GM19239 (cell line): ENCODE measurements at places on chromosomes 3 and 15.
A peak's percentile ranks its signal among the peaks of the same experiment; 100 is the strongest.

DNA sequence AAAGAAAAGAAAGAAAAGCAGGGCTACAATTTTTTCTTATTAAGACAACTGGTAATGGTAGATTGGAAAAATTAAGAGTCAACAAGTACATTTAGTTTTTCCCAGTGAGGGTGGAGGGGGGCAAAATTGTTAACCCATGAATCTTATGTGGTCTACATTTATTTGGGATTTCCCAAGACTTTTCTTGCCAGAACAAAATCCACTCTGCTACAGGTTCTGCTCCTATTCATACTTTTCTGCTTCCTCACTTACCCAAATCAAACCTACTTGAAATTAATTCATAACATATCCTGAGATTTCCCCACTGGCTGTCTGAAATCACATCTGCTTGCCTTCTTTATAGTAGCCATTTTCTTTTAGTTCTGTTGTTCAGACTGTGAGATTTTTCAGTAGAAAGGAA lies 41.1 kb downstream of the VGLL3 start:
- DNase-seq = no peak

DNA sequence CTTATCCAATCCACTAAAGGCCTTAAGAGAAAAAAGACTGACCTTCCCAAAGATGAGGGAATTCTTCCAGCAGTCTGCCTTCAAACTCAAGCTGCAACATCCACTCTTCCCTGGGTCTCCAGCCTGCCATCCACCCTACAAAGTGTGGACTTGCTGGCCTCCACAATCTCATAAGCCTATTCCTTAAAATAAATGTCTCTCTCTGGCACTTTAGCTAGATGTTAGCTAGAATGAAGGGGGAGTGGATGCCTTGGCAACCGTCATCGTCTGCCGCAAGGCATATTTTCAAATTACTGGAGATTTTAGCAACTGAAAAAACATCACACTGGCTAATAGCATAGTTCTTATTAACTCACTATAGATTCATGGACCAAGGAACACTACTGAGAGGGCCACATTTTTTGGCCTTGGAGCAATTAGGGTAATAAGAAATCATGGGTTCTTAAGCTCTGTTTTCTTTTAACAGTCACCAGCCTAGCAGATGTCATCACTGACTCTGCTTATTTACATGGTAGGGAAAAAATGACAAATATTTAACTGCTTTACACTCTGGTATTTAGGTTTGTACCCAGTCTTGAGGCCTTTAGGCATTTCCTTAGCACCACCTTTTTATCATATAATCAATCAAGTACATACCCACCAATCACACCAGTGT lies 245.3 kb downstream of the MYRIP start:
- DNase-seq = no peak

DNA sequence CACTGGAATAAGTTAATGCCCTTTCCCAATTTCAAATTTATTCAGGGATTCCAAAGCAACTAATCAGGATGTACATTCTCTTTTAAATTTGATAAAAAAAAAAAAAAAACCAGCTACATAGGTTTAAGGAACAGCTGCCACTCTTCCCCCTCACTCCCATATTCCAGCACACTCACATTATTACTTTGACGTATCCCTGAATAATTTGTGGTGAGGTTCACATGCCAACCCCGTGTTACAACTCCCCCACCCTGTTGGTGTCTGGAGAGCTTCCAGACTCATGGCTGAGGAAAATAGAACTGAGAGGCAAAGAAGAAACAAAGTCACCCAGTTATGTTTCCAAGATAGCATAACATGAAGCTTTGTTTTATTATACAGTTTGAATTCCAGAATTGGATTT lies 300.5 kb upstream of the MME start:
- no peak for DNase-seq

DNA sequence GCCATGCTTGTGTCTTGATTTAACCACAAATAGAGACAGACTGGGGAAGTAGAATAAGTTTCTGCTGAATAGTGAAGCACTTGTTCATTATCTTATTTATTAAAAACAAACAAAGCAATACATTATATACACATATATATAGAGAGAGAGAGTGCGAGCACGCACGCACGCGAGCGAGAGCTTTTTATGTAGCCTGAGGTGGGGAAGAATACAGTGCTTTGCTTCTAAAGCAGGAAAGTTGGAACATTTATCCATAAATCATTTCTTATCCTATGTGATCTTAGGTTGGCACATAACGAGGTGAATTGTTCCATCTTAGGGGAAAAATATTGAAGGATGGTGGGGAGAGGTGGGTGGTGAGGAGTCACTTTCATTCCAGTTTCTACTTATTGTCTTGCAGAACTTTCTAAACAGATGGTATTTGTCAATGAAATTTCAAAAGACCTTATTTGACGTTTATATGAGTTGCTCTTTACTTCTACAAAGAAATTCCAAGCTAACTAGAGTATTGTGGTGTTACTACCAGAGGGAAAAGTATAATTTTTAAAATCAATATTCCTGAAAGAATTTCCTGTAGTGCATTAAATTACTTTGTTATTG lies 110.0 kb downstream of the ATG7 start:
- no peak for DNase-seq

DNA sequence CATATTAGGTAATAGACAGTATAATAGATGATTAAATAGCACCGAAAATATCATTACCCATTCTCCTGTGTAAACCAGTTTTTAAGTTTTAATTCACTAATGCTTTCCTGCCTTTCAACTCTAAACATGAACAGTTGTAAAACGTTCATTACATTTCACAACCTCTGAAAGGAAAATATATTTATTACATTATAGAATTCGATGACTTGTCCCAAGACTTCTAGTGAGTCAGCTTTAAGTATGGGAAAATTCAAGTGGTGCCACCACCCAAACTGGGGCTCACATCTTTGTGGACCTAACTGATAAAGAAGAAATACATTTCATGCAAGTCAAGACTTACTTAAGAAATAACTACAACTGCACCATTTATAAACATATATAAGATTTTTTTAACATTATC lies 2.0 kb downstream of the TRIM59 start:
- DNase-seq = no peak

DNA sequence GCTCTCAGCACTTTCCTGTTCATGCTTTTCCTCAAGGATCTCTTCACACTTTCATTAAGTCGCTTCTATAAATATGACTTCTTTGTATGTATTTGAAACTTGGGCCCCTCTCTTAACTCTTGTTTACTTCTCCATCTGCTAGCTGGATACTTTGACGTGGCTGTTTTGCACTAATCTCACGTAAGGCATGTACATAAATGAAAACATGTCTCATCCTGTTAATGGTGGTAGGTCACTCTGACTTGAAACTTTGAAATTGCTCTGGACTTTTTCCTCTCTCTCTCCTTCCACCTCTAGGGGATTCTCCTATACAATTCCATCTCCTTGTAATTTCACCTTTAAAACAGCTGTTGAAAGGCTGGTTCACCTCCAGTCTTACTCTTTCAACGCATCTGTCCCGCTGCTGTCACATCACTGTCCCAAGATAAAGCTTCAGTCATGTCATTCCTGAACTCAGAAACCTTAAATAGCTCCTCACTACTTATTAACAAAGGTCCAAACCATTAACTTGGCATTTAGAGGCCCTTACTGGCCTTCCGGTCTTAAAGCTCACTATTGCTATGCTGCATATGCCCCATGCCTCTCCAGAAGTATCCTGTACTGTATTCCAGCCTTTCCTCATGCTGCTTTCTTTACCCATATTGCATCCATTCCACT lies 1.2 kb downstream of the BLOC1S6 start:
- no peak for DNase-seq

DNA sequence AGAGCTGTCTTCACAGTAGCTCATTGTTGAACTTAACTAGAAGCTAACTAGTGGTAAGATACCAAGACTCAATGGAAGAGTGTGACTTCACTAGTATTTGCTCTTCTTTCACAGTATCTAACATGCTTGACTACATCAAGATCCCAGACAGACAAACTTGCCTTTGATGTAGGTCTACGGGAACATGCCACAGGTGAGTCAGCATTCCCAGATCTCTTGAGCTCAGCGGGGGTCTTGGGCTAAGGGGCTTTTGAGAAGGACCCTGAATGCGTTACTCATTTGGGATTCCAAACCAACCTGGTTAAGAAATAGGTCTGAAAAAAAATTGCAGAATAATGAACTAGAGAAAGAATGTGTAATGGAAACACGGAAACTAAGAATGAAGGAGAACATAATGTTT lies 222.4 kb downstream of the RYR3 start:
- DNase-seq = no peak

GRCh38 chr3:158279609-158280008 lies 169.7 kb downstream of the RSRC1 start:
- no peak for DNase-seq

DNA sequence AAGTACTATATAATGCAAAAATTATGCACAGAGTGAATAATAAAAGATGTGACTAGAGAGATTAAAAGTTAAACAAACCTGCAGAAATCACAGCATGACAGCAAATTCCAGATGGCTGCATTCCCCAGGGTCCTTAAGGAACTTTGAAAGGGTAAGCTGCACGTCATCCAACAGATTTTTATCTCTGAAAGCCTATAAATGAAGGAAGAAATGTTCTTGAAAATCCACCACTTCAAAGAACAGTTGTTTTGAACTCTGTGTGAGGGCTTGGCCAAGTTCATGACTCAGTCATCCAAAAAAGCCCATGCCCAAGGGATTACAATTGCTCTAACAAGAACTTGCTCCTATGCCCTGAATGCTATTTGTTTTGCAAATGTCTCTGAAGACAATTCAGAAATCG lies 603.6 kb downstream of the PLOD2 start:
- DNase-seq = no peak

DNA sequence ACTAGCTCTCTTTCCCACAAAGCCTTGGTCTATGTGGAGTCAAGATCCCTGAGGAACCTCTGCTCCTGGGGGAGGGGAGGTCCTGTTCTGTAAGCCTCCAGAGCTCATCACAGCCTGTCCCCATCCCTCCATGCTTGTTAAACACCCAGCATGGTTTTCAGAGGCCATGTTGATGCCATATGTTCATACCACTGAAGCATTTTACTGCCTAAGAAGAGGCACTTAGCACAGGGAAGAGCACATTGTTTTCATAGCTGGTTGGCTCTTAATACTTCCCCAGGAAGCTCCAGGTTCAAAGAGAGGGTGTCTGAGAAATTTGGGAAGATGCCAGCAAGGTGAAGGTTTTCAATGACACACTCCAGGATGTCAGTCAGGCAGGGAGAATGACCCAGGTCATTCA lies 25.6 kb downstream of the CPNE4 start:
- no peak for DNase-seq

- DNase-seq = peak; percentile 94
Observed at GRCh38 chr3:183697610-183698317, at the start of gene YEATS2. YEATS2 (plus strand) TSS chr3:183697797; CDS start chr3:183715163, 17,366 bp downstream.

GRCh38 chr15:47484059-47484458 lies 233.2 kb upstream of the SEMA6D start:
- DNase-seq = no peak
